ENCODE measurements at places on chromosomes 1 and 21. TPM values are rescaled to one million over a fixed set of nuclear protein-coding genes. Genes with fewer than 3 reads are reported as not detected.

- DNase-seq: no peak
- no peak overlapping the region for H3K4me3 ChIP-seq
- no peaks in the 10 kb centered on the region for H3K27me3 ChIP-seq
- H3K36me3 ChIP-seq: peaks cover 8% of the 10 kb centered on the region
- peaks cover 22% of the 10 kb centered on the region for H3K4me1 ChIP-seq
- H3K27ac ChIP-seq: peak overlapping the region; percentile 61
Measured at GRCh38 chr1:9595156-9595967, 6.7 kb downstream of the TMEM201 start.

GRCh38 chr1:198678901-198679329 lies 40.1 kb downstream of the PTPRC start:
- DNase-seq: peak; percentile 57
- H3K27ac ChIP-seq: peak overlapping the region; percentile 85
- H3K4me3 ChIP-seq: peak overlapping the region; percentile 77
- peaks cover 88% of the 10 kb centered on the region for H3K4me1 ChIP-seq
- peaks cover 71% of the 10 kb centered on the region for H3K36me3 ChIP-seq

TCP10L gene
- 0.42 TPM for total RNA-seq

GRCh38 chr1:165537356-165538109 lies 6.3 kb upstream of the LRRC52 start:
- H3K27me3 ChIP-seq: peaks cover 22% of the 10 kb centered on the region
- H3K27ac ChIP-seq: no peak overlapping the region
- DNase-seq: no peak
- H3K36me3 ChIP-seq: no peaks in the 10 kb centered on the region
- H3K4me3 ChIP-seq: no peak overlapping the region

DNA sequence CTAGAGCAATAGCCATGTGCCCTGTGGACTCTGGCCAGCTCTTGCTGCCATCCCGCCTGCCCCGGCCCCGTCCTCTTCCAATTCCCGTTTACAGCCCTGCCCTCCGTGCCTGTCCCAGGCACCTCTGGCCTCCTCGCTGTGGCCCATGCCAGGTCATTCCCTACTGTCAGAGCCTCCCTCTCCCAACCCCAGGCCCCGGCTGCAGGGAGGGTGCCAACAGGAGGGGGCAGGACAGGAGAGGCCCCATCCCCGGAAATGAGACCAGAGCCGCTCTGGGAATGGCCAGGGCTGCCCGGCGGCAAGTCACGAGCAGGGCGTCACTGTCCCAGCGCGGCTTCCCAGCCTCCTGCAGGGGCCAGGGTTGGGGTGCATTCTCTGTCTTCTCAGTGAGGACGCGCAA lies 23.5 kb upstream of the TSPEAR start:
- H3K36me3 ChIP-seq: no peaks in the 10 kb centered on the region
- no peak for DNase-seq
- H3K27me3 ChIP-seq: peaks cover 2% of the 10 kb centered on the region
- no peak overlapping the region for H3K27ac ChIP-seq
- no peak overlapping the region for H3K4me3 ChIP-seq

WDR64 gene
- 0.31 TPM for total RNA-seq

GRCh38 chr1:25703041-25703440 lies 86.5 kb downstream of the MAN1C1 start:
- peaks cover 35% of the 10 kb centered on the region for H3K4me1 ChIP-seq

- no peak overlapping the region for H3K27ac ChIP-seq
- H3K27me3 ChIP-seq: no peaks in the 10 kb centered on the region
- H3K4me1 ChIP-seq: no peaks in the 10 kb centered on the region
- no peak for DNase-seq
Measured at GRCh38 chr1:81296601-81297000, 504.1 kb upstream of the ADGRL2 start.

DNA sequence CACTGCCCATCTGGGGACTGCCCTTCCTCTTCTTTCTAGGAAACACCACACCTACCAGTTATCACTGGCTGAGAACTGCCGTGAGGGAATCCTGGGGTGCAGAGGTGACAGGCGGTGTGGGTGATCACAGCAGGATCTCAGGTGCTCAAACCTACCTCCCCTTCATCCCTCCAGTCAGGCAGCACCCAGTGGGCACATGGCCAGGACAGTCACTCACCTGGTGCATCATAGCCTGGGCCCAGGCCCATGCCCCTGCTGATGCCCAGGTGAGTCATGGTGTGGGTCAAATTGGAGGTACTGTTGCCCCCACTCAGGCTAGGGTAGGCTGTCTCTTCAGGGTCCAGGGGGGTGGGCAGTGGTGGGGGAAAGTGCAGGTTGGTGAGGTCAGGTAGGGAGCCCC lies 5.3 kb upstream of the DENND4B start:
- H3K27me3 ChIP-seq: no peaks in the 10 kb centered on the region
- peaks cover 69% of the 10 kb centered on the region for H3K36me3 ChIP-seq
- H3K4me1 ChIP-seq: peaks cover 47% of the 10 kb centered on the region

ESRRG gene
- not detected for total RNA-seq

SPATA21 gene
- not detected for total RNA-seq

NUDT17 gene
- 3.8 TPM for total RNA-seq

DNA sequence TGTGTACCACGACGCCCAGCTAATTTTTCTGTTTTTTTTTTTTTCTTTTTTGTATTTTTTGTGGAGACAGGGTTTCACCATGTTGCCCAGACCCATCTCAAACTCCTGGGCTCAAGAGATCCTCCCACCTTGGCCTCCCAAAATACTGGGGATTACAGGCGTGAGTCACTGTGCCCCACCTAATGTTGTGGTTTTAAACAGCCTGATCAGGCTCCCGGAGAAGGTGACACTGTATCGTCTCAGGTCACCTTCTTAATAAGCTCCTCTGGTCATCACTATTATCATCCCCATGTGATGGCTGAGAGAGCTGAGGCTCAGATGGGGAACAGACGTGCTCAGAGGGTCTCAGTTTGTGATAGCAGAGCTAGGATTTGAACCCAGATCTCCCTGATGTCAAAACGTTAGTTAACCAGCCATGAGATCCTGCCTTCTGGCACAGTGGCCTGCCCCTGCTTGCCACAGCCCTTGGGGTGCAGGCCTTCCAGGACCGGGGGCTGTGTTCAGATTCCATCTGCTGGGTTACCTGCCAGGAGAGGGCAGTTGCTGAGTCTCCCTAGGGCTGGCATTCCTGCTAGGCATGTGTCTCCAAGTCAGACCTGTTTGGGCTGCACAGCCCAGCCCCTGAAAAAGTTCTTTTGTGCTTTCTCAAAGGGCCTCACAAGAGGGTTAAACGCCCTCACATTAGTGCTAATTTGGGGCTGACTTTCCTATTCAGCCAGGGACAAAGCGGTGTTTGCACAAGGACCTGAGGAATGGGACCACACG lies 32.7 kb upstream of the GRHL3 start:
- H3K36me3 ChIP-seq: no peaks in the 10 kb centered on the region
- no peak overlapping the region for H3K4me3 ChIP-seq
- no peak for DNase-seq
- peaks cover 11% of the 10 kb centered on the region for H3K27me3 ChIP-seq

ST6GALNAC3 gene
- not detected for total RNA-seq

- H3K4me1 ChIP-seq: no peaks in the 10 kb centered on the region
- H3K27ac ChIP-seq: no peak overlapping the region
Measured at GRCh38 chr1:22872981-22873664, 99.5 kb downstream of the LACTBL1 start.

- no peak for DNase-seq
- H3K4me1 ChIP-seq: peaks cover 23% of the 10 kb centered on the region
- no peaks in the 10 kb centered on the region for H3K27me3 ChIP-seq
- no peak overlapping the region for H3K27ac ChIP-seq
Measured at GRCh38 chr1:33338440-33339211, 17.7 kb upstream of the A3GALT2 start.

- H3K4me1 ChIP-seq: peaks cover 25% of the 10 kb centered on the region
- H3K27me3 ChIP-seq: peaks cover 19% of the 10 kb centered on the region
- peak overlapping the region; percentile 8 for H3K4me3 ChIP-seq
- no peak overlapping the region for H3K27ac ChIP-seq
Measured at GRCh38 chr1:10208537-10208936, 1.8 kb upstream of the KIF1B start.

LEMD1 gene
- total RNA-seq: 0.78 TPM

DNA sequence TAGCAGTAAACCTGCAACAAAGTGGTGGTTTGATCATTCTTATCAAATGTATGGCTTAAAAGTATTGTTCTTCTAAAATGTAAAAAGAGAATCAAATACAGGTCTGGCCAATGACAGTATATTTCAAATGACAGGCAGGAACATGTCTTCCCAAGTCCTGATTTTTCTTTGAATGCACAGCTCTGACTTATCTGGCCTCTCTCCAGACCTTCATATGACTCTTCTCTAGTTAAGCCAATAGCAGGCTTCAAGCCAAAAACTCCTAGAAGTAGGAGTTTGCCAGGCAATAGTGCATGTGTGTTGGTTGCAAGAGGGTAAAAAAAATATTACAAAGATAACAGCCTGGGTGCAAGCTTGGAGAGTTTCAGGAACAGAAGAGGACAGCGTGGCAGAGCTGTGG lies 345.5 kb downstream of the SMYD3 start:
- DNase-seq: no peak
- no peaks in the 10 kb centered on the region for H3K36me3 ChIP-seq
- H3K27me3 ChIP-seq: no peaks in the 10 kb centered on the region
- H3K27ac ChIP-seq: no peak overlapping the region

Data from activated CD8-positive, alpha-beta T cell treated with anti-CD3 and anti-CD28 coated beads, Interleukin-2, amount 10 ng/mL, durations not matched to agents 7 days and 5 days (primary cell).